ENCODE measurements at places on chromosomes 3 and 15.

DNA sequence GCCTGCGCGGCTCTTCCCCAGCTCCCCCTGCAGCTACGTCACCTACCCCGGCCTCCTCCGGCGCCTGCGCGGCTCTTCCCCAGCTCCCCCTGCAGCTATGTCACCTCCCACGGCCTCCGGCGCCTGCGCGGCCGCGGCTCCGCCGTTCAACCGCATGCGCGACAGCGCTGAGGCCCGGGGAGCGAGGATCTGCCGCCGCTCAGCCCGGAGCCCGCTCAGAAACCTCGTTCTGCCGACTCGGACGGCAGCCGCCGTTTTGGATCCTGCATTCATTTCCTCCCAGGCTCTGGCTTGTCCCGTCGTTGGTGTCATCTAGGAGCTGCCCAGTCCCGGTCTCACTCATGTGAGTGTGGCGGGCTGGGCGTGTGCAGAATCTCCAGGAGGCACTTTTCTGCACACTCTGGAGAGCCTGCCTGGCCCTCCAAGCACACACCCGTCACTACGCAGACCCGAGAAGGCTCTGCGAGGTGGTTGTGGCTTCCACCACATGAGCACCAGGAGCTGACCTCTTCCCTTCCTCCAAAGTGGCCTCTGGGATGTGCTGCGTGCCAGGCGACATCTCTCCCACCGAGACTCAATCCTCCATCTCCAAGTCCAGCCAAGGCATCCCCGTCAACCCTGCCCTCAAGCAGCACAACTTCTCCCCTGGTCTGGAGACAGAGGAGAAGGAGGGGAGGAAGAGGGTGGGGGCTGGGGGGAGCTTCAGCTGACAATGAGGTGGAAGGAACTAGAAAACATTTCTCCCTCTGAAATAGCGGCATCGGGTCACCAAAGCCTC lies 165.3 kb downstream of the CHSY1 start:
- peak; percentile 66 for DNase-seq

DNA sequence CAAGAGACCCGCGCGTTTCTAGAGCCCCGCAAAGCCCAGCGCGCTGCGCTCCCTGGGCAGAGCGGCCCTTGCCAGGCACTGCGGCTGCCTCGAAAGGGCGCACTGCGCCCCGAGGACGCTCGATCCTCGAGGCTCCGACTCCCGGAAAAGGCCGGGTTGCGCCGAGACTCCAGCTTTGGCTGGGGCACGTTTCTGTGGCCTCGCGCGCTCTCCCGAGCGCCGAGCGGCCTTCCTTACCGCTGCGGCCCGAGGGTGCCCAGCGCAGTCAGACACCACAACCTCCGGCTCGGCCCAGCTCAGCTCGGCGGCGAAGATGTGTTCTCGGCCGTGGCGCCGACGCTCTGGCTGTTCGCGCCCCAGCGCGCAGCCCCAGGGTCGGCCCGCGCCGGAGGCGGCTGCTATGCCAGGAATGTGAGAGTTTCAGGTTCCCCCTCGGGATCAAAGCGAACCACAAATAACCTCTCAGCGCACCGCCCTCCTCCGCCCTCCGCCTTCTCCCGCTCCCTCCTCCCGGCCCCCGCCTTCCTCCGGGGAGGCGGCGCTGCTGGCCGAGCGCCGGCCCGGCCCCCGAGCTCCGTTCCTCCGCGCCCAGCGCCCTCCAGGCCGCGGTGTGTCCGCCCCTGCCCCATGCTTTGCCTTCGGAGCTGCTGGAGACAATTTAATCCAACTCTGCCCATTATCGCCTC lies at the start of gene AMOTL2:
Gene AMOTL2, minus strand, starts transcription at position 343 of the 686 bp plus-strand sequence. CDS start 3,014 bp downstream, outside the sequence.
- DNase-seq: peak; percentile 56

GRCh38 chr3:132867956-132868355 lies 145.7 kb upstream of the NPHP3 start:
- peak; percentile 67 for DNase-seq

DNA sequence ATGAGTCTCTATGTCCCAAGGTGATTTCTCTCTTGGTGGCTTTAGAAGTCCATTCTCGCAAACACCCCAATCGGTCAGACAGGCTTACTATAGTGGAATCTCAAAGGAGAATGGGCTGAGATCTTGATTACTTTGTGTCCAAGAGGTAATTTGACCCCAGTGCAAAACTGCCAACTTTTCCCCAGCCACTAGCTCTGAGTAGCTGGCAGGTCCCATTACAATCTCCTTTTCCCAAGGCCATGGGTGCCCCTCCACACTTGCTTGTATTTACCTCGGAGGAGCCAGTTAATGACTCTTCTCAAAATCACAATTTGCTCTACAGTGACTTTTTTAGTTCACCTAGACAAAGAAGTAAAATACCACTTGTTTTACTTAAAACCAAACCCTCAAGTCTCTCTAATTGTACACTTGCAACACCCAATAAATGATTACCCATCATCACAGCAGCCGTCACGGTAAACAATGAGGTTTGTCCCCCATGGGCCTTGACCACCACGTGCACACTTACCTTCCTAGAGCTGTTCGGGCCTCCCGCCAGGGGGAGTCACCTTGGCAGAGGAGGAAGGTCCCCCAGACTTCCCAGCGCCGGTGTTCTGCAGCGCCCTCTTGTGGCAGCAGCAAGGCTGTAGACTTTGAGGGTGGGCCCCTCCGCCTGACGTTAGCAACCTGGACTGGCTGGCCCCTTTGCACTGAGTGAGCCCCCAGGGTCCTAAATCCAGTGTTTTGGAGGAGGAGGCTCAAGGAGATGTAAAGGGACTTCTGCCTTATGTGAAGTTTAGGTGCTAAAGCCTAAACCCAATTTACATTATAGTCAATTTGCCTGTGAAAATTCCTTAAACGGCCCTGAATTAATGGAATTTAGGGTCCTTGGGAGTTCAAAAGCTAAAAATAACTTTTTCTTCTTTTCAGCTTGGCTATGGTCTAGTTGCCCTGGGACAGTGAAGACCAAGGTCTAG lies 18.7 kb upstream of the HDAC11 start:
- no peak for DNase-seq

DNA sequence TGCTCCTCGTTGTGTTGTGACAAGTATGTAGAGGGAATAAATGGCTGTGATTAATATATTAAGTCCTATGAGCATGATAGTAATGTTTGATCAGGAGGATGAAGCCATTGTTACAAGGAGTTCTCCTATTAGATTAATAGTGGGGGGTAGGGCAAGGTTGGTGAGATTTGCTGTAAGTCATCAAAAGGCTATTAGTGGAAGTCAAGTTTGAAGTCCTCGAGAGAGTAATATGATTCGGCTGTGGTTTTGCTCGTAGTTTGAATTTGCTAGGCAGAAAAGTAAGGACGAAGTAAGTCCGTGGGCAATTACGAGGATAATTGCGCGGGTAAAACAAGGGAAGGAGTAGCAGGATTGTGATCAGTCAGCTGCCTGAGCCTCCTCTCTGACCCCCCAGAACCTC lies 26.0 kb upstream of the BUB1B start:
- DNase-seq: no peak

DNA sequence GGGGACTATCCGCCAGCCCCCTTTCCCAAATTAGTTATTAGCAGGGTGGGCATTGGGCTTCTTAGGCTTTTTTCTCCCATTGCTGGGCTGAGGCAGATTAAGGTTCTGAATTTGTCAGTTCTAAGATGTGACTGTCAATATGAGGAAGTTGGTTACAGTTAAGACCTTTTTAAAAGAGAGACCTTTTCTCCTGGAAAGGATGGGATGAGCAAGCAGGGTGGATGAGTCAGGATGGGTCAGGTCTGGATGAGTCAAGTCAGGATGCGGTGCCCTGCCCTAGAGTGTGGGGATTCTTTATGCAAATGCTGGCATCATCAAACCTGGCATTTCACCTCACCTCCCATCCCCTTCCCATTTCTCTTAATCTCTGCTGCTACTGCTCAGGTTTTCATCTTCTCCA lies 1.9 kb downstream of the AEN start:
- DNase-seq: peak; percentile 73

DNA sequence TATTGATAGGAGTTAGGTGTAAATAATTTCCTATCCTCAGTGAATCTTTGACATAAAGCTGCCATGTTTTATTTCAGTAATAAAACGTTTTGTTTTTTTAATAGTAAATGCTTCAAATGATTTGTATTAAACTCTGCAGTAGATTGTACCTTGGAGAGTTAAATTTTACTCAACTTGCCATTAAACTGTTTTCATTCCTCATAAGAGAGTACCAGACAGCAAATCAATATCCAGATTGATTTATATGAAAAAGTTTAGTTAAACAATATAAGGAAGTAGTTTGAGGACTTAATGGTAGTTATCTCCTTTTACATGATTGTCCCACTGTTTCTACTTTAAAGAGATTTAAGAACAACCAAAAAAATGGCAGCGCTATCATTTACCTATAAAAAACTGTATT lies 18.4 kb downstream of the ALDH1A2 start:
- DNase-seq: no peak
